ENCODE measurements at places on chromosomes 12 and 14.

GRCh38 chr12:114403690-114404066 is 2.3 kb downstream of the TBX5 start:
- DNase-seq: no peak

DNA sequence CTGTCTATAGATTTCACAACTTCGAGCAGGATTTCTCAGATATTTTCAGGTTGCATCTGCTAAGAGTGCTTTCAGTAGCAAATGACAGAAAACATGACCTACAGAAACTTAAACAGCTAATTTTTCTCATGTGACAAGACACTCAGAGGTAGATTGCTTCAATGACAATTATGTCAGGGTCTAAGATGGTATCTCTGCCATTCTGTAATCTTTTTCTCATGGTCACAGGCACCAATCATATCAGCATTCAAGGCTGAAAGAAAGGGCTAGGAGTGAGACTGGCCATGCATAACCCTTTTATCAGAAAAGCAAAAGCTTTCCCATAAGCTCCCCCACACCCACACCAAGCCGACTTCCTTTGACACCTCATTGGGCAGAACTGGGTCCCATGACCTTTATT is 450.5 kb upstream of the FAR2 start:
- DNase-seq: no peak

GRCh38 chr14:38004610-38004879 is 203.2 kb upstream of the SSTR1 start:
- no peak for DNase-seq

DNA sequence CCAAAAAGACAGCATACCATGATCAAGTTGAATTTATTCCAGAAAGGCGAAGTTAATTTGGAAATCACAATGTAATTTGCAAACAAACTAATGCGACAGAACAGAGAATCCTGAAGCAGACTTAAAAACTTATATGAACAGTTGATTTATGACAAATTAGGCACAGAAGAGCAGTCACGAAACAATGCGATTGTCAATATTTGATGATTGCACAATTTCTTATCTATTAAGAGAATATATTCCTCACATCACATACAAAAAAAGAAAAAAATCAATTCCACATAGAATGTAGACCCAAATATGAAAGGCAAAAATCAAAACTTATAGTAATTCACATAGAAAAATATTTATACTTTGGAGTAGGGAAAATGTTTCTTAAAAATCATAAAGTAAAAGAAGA is 28.9 kb downstream of the COX16 start:
- DNase-seq: no peak

DNA sequence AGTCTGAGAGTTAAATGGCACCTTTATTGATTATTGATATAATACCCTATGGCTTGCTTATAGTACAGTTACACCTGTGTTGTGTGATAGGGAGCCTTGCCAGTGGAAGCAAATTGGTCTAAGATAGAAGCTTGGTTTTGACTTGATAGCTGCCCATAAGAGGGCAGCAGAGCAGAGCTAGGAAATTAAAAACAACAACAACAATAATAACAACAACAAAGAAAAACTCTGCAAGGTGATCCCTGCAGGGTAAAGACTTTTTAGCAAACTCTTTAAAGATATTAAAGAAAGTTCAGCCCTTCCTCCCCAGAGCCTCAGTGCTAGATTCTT is 18.0 kb upstream of the RNASE10 start:
- no peak for DNase-seq

DNA sequence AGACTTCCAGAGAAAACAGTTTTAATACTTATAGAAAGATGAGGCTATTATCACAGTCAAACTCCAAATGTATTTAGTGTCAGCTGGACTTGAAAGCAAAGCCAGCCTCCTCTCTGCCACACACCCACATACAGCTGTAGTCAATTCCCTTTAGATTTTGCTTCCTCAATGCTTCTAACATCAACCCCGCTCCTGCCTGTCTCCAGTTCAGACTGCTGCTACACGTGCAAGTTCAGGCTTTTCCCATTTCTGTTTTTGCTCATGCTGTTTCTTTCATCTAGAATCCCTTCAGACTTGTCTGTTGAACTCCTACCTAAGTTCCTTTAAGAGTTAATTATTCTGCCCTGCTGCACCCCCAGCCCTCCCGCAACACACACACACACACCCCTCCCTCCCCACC is 380.0 kb downstream of the KCNH5 start:
- no peak for DNase-seq

DNA sequence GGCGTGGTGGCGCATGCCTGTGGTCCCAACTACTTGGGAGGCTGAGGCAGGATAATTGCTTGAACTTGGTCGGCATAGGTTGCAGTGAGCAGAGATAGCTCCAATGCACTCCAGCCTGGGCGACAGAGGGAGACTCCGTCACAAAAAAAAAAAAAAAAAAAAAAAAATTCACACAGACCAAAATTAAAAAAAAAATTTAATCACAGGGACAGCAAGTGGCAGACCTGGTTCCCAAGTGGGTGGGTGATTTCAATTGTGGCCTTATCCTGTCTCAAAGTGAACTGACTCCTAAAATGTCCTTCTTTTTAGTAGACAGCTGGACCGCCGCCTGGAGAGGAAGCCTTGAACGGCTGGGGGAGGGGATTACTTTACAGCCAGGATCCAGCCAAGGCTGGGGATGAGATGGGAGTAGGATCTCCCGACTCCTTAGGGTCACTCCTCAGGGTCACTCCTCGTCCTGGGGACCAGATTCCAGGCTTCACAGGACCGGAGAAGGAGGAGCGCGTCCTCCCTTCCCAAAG is 1.5 kb upstream of the KCNH3 start:
- no peak for DNase-seq

DNA sequence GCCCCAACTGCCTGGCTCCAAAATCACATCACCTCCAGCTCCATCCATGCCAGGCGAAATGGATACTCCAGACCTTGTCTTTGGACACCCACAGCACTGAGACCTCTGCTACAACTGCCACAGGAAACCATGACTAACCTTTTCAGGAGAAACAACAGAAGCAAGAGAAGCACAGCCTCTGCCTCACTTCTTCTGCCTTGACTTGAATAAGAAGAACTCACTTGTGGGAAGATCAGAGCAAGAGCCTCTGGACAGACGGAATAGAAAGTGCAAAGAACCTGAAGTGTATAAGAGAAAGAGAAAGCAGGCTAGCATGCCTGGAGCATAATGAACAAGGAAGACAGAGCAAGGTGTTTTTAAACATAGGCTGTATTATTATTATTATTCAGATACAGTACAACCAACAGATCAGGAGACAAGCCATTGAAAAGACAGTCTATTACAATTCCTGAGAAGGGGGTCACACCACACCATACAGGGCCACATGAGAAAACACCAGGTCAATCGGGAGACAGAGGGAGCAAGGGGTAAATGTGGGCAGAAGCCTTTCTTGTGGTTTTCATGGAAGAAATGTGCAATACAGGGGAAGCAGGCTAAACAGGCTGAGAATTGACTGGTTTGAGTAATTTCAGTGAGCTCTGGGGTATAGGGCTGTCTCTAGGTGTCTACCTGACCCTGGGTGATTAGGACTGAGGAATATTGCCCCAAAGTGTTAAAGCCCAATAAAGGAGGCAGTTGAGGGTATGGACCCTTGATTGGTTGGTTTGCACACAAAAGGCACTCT is 7.4 kb upstream of the OR10P1 start:
- DNase-seq: no peak

DNA sequence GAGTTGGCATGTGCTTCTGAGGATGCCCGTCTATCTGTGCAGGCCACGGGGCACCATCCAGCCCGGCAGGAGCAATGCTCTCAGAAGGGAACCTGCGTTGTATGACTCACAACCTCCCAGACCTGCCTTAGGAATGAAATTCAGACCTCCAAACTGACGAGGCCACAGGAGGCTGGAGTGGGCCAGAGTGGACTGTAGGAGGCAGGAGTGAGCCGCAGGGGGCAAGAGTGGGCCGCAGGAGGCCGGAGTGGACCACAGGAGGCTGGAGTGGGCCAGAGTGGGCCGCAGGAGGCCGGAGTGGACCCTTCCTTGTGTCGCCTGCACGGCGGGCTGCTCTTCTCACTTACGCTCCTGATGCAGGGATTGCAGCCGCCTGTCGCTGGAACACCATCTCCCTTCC is 11.1 kb upstream of the FBRSL1 start:
- no peak for DNase-seq

- DNase-seq: no peak
Measured at GRCh38 chr12:117986705-117987469, 18.1 kb upstream of the KSR2 start.

GRCh38 chr12:116673681-116674111 is 64.2 kb downstream of the SPRING1 start:
- no peak for DNase-seq

DNA sequence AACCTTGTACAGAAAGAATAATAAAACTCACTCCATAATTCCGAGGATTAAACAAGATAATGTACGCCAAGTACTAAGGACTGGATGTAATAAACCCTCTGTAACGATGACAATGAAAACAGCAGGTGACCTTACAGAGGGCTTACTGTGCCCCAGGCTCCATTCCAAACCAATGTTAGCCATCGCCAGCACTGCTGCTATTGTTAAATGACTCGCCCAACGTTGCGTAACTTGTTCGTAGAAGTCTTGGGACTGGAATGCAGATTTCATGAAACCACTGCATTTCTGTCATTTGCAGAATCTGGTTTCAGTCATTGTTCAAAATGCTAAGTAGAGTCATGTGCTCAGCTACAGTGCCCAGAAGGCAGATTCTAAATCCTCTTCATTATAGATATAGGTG is 728 bp upstream of the STON2 start:
- DNase-seq: no peak

GRCh38 chr12:713281-713875 is 39.0 kb upstream of the WNK1 start:
- DNase-seq: no peak

- DNase-seq: no peak
Measured at GRCh38 chr14:86404989-86405649, 875.2 kb downstream of the FLRT2 start.

DNA sequence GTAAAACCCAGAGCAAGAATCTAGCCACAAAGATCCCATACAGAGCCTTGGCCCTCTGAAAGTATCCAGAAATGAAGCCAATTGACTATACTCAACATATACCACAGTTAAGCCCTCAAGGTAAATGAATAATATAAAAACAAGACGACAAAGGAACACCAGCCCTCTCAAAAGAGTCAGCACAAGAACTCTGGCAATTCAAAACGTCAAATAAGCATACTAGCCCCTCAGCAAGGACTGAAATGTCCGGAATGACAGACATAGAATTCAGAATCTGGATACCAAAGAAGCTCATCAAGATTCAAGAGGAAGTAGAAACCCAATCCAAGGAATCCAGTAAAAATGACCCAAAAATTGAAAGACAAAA is 49.9 kb downstream of the GTF2A1 start:
- DNase-seq: no peak

- DNase-seq: no peak
Measured at GRCh38 chr12:13148485-13148847, 45.0 kb upstream of the GSG1 start.

DNA sequence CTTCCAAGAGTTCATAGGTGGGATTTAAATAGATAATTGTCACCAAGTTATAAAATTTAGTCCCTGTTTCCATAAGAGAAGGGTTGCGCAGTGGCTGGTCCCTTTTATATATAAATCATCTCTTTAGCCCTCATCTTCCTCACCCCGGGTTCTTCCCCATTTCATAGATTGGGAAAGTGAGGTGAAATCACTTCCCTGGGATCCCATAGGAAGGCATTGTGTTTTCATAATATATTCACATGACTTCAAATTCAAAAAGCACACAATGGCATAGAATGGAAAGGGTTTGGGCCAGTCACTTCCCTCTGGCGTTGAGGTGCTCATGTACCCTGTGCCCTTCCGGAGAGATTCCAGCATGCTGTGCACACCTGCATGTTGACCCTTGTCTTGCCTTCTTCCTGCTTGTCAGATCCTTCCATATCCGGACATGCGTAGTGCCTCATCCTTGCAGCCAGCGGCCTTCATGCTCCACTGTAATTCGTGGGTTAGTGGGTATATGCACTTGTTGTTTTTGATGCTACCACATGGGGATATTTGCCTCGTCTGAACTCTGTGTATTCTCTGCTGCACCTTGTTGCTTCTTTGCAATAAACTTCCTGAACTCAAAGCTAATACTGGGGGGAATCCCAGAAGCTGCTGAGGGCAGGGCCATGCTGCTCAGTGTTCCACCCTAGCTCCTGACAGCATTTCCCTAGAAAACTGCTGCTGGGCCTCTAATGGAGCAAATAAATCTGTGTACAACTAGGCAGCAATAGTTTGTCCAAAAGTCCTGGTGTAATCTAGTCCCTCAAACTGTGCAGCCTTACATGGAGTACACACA is 59.6 kb downstream of the ANAPC7 start:
- no peak for DNase-seq

DNA sequence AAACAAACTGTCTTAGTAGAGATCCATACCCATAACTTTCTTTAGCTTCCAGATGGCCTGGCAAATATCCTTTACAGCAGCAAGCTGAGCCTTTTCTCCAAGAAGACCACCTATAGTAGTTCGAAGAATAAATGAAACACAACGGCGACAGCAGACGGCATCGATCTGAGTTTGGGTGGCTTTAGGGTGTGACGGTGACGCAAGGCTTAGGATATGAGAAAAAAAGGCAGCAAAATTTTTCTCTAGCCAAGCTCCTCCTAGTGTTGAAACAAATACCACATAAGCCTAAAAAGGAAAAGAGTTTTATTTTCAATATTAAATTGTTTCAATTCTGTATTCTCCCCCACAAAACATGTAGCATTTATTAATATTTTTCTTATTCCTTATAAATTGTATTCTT is 33.3 kb downstream of the HEATR5A start:
- no peak for DNase-seq

DNA sequence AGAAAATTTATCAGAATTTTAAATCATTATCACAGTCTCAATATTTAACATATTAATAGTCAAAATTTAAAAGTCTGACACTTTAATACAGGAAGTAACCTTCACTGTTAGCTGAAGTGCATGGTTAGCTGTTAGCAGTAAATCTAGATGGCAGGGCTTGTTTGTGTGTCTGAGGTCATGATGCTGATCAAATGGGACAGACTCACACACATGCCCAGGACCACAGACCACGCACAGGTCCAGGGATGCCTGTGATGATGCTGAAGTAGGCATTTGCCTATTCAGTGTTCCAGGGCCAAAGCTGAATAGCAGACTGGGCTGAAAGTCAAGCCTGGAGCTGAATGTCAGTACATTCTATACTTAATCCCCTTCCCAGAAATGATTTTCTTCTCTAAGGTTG is 20.5 kb downstream of the FNTB start:
- DNase-seq: no peak

DNA sequence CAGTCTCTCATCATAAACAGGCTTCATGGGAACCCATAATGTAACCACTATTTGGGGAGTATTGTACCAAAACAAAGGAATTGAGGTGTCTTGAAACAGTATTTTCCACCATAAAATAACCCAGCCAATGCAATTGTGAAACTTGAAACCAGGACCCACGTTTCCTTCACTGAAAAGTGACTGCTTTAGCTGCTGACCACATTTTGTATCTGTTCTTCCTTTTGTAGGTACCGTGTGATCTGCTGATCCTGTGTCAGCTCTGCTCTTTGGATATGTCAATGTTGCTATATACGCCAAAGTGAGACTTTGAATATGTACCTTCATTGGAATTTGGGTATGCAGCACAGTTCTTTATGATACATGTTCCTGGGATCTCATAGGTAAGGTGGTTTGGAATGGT is 95.1 kb upstream of the CNTN1 start:
- DNase-seq: no peak

- DNase-seq: no peak
Measured at GRCh38 chr12:48119834-48120195, 651 bp downstream of the PFKM start.

Data from activated B cell treated with CpG ODN at 0.5 μM for 24 hours (primary cell).